Osteoblast (primary cell): ENCODE measurements at places on chromosomes 3 and 15. TPM values are rescaled to one million over a fixed set of nuclear protein-coding genes. Genes with fewer than 3 reads are reported as not detected.

Gene C2CD4B
- total RNA-seq: not detected in 2 replicates

Gene COL6A6
- total RNA-seq: under 0.01 TPM in 2 replicates

- no peaks in the 10 kb centered on the region for H3K27me3 ChIP-seq
- no peaks in the 10 kb centered on the region for H3K4me1 ChIP-seq
- H3K4me3 ChIP-seq: no peak overlapping the region
- no peak for DNase-seq
- no peak overlapping the region for H3K27ac ChIP-seq
- H3K36me3 ChIP-seq: no peaks in the 10 kb centered on the region
These were observed 539.0 kb downstream of the FGF12 start for GRCh38 chr3:192188218-192188835.

GRCh38 chr3:16653712-16654111 lies 48.5 kb upstream of the DAZL start:
- H3K4me3 ChIP-seq: no peak overlapping the region
- peaks cover 3% of the 10 kb centered on the region for H3K27me3 ChIP-seq
- no peak overlapping the region for H3K27ac ChIP-seq
- DNase-seq: no peak

GRCh38 chr3:11691767-11692531 lies 48.2 kb upstream of the VGLL4 start:
- H3K4me3 ChIP-seq: no peak overlapping the region
- no peak for DNase-seq
- peaks cover 11% of the 10 kb centered on the region for H3K4me1 ChIP-seq
- no peaks in the 10 kb centered on the region for H3K27me3 ChIP-seq
- H3K27ac ChIP-seq: no peak overlapping the region
- no peaks in the 10 kb centered on the region for H3K36me3 ChIP-seq

DNA sequence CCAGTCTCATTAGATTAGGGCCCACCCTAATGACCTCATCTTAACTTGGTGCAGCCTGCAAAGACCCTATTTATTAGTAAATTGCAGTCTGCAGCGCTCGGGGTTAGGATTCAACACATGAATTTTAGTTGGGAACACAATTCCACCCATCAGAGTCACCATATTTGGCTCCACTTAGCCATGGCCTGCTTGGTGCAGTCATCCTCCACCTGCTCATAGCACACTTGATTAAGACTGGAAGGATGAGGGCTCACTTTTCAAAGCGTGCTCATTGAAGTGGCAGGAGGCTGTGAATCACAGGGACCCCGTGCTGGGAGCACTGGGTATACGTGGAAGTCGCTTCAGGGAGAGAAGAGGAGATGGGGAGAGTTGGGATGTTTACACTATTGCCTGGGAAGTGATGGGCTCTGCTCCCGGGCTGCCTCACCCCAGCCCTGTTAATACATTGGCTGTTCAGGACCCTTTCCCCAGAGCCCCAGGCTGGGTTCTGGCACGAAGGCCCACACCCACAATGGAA lies 68.2 kb downstream of the ASB7 start:
- no peak for DNase-seq
- H3K36me3 ChIP-seq: no peaks in the 10 kb centered on the region
- peaks cover 5% of the 10 kb centered on the region for H3K4me1 ChIP-seq
- H3K27me3 ChIP-seq: no peaks in the 10 kb centered on the region
- no peak overlapping the region for H3K27ac ChIP-seq

- no peaks in the 10 kb centered on the region for H3K27me3 ChIP-seq
- H3K4me3 ChIP-seq: no peak overlapping the region
- H3K27ac ChIP-seq: peak overlapping the region; percentile 84
- no peak for DNase-seq
- peaks cover 18% of the 10 kb centered on the region for H3K36me3 ChIP-seq
These were observed 550.4 kb upstream of the CCDC54 start for GRCh38 chr3:106826791-106827311.
